T-helper 17 cell (primary cell): ENCODE measurements at places on chromosomes 1 and 21. TPM values are rescaled to one million over a fixed set of nuclear protein-coding genes. Genes with fewer than 3 reads are reported as not detected.

DMRTA2 gene
- total RNA-seq, result not detected

GRCh38 chr1:192703283-192704206 is 67.6 kb downstream of the RGS13 start:
- H3K4me3 ChIP-seq, result peak overlapping the region; percentile 34
- H3K4me1 ChIP-seq, result peaks cover 9% of the 10 kb centered on the region
- H3K27me3 ChIP-seq, result no peaks in the 10 kb centered on the region
- H3K27ac ChIP-seq, result no peak overlapping the region

- H3K27me3 ChIP-seq, result peaks cover 59% of the 10 kb centered on the region
- H3K27ac ChIP-seq, result no peak overlapping the region
- no peak overlapping the region for H3K4me3 ChIP-seq
- peaks cover 2% of the 10 kb centered on the region for H3K36me3 ChIP-seq
Observed at GRCh38 chr1:158053276-158053675, 59.8 kb downstream of the KIRREL1 start.

SPRR3 gene
- total RNA-seq, result not detected

DNA sequence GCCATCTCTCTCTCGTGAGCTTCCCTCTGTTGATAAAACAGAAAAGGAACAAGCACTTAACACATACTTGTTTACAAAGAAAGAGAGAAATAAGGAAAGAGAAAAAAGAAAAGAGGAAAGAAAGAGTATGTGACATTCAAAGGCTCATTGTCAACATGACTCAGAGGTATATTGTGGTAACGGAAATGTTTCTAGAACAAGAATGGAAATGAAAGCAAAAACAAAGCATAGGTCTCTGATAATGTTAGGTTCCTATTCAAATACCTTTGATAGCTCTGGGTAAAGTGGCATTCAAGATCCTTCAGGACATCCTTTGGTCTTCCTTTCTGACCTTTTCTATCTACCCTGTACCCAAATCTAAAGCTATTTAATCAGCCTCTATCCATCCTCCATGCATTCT is 67.4 kb upstream of the DMRTA2 start:
- no peak overlapping the region for H3K27ac ChIP-seq
- DNase-seq, result no peak
- no peaks in the 10 kb centered on the region for H3K27me3 ChIP-seq
- H3K4me1 ChIP-seq, result no peaks in the 10 kb centered on the region

SPRR5 gene
- total RNA-seq, result not detected
